CD4-positive, alpha-beta T cell treated with Interleukin-17A for 1 hour (primary cell): ENCODE measurements at places on chromosomes 5 and 9.

DNA sequence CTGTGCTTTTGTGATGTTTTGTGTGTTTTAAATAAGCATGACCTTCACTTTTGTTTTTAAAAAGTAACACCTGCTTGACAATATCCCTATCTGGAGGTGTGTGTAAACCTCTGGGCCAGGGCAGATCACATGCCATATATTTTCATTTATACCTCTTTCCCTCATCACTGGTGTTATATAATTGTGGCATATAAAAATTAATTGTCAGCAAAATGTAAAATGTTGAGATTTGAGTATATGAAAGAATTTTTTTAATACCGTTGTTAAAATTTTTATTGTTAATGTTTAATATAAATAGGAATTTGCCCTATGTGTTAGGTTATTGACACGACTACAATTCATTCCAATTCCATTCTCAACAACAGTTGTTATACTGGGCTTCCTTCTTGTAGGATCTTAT lies 6.5 kb downstream of the CDH12 start:
- DNase-seq, result no peak

DNA sequence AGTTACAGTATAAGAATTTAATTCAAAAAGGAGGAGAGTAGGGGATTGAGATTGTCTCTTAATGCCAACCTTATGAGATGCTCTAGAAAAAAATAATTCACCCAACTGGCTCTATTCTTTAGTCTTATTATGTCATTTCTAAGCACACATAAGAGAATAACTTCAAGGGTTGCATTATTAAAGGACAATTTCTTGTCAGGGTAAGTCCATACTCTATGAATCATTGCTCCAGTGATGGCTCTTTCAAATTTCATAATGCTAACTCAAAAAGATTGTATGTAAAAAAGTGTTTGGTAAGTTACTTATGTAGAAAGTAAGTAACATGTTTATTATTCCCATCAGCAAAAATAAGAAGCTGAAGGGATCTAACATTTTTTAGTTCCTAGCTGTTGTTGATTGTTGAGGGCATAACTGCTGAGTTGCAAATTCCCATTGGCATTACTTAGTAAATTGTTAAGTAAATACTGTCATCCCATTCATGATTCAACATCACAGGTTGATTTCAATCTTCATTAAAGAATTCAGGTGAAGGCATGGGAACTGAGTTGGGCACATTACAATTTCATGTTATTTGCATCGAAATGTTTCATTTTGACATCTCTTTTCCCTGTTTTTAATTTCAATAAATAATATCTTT lies 28.6 kb downstream of the ALDH1A1 start:
- no peak for DNase-seq

DNA sequence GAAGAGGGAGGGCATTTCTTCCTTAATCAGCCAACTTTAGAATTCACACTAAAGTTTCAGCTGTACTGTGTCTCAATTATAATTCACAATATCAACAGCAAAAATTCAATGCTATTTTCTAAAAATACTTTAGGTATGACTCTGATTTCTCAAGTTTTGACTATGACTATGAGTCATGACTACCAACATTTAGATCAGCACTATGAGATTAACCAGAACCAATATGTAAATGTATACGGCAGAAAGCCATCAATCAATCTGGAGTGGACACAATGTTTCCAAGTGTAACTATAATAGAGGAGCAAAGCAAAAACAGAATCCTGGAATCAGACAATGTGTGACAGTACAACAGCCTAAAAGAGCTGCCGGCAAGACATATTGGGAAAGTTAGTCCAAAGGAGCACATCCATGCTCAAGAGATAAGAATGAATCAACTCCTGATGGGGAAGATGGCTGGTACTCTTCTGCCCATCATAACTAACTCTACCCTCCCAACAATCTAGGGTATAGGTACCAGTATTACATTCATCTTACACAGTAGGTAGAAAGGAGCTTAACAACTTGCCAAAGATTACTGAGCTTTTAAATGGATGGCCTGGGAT lies 294.4 kb downstream of the SEMA5A start:
- no peak for DNase-seq

DNA sequence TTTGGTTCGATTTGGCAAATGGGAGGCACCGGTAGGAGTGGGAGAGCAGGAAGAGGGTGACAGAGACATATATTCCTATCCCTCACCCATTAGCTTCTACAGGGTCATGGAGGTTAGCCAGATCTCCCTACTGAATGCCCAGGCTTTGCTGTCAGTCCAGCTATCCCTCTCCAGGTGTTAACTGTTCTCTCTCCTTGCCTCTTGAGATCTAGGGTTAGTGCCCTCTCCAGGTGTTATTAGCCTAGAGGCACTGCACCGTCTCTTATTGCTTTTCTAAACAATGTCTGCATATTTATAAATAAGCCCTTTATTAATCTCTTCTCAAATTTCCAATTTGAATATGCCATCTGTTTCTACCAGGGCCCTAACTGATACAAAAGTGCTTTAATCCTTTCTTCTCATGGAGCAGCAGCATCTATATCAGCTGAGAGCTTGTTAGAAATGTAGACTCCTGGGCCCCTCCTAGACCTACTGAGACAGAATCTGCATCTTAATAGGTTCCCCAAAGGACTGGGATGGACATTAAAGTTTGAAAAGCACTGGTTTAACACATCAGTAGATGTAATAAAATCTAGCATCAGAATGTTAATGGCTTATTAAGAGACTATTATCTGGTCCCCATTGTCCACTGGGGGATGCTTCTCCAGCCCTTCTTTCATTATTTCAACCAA lies 322.5 kb upstream of the SLC24A2 start:
- DNase-seq, result no peak

GRCh38 chr9:113220467-113221002 lies 542 bp downstream of the FKBP15 start:
- peak; percentile 29 for DNase-seq

DNA sequence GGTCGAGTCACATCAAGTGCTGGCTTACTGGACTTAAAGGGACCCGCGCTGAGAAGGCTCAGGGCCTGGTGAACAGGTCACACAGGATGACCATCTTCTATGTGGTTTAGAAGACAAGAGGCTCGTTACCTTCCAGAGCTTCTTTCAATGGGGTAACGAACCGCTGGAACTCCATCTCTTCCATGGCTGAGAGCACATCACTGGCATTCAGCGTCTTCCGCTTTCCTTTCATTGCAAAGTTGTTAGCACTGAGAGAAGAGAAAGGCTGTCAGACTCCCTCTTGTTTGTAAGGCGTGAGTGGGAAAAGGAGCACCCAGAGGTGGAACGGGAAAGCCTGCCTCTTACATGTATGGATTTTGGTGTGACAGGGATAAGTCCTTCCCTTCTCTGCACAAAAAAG lies 994 bp downstream of the POLE3 start:
- no peak for DNase-seq

- no peak for DNase-seq
Measured at GRCh38 chr5:25754895-25755294, 1110.1 kb upstream of the CDH10 start.

DNA sequence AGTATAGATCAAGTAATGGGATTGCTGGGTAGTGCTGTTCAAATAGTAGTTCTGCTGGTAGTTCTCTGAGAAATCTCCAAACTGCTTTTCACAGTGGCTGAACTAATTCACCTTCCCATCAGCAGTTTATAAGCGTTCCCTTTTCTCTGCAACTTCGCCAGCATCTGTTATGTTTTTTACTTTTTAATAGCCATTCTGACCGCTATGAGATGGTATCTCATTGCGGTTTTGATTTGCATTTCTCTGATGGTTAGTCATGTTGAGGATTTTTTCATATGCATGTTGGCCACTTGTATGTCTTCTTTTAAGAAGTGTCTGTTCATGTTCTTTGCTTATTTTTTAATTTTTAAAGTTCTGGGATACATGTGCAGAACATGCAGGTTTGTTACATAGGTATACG lies 279.2 kb upstream of the NREP start:
- no peak for DNase-seq

- no peak for DNase-seq
Measured at GRCh38 chr5:16934677-16935153, 1.4 kb downstream of the MYO10 start.

DNA sequence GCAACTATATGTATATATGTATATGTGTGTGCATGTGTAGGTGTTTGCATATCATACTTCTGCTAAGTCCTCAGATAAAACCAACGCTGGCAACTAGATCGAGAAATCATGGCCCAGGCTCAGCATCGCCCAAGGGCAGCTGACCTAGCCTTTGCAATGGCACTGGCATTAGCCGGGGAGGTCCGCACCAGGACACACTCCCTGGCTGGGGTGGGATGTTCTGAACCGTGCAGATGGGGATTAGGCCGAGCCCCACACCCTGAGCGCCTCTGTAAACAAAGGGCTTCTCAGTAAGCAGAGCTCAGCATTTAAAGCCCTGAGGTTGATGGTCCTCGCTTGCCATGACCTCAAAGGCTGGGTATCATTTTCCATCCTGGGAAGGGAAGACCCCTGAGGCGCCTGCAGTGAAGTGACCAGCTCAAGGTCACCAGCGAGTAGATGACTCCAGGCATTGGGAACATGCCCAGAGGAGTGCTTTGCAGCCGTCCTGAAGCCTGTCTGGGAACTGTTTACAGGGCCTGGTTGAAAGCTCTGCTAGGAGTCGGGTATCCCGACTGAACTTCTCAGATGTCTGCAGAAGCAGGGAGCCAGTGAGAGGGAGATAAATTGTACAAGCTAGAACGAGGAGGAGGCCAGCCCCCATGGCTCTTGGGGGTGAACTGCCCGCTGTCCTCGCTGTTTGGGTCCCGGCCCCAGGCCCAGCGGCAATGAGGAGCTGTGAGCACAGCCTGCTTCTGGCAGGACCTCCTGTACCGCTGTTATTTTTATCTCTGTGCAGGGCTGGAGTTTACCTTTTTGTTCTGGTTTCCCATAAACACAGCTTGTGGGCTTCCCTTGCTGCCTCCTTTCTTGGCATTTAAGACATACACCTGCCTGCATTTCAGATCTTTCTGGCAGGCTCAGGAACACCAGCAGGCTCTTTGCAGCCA lies 18.4 kb downstream of the GADD45G start:
- DNase-seq, result no peak

DNA sequence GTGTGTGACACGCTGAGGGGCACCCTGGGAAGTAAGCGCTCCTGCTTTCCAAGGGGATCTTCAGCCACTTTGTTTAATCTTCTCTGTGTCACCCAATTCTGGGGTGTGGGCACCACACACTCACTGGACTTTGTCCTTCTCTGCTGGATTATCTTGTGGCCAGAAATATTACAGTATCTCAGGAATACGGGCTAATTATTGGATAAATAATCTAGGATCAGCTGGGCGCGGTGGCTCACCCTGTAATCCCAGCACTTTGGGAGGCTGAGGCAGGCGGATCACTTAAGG lies 50.9 kb downstream of the COL5A1 start:
- DNase-seq, result no peak

GRCh38 chr5:58048185-58048925 lies 411.5 kb downstream of the PLK2 start:
- DNase-seq, result no peak
